Activated naive CD8-positive, alpha-beta T cell treated with anti-CD3 and anti-CD28 coated beads for 36 hours (primary cell): ENCODE measurements at places on chromosomes 12 and 14. TPM values are rescaled to one million over a fixed set of nuclear protein-coding genes. Genes with fewer than 3 reads are reported as not detected.

GRCh38 chr14:92950773-92951172 is 27.8 kb downstream of the CHGA start:
- H3K4me1 ChIP-seq = peaks cover 4% of the 10 kb centered on the region
- H3K4me3 ChIP-seq = no peak overlapping the region
- no peak overlapping the region for H3K27ac ChIP-seq
- no peaks in the 10 kb centered on the region for H3K36me3 ChIP-seq

AKAP6 gene
- 2.1 TPM for total RNA-seq

DNA sequence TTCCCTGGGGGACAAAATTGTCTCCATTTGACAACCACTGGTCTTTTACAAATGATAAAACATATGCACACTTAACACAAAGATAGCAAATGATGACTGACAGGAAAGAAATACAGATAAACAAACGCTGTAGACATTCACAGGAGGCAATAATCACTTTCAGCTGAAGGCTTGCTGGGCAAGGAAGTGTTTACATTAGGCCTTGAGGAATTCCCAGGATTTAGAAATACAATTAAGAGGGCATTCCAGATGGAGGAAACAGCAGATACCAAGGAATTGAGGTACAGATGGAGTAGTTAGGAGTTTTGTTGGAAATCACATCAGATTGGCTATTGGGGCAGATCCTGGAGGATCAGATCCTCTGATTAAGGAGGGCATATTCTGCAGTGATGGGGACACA is 93.9 kb downstream of the DYRK2 start:
- H3K36me3 ChIP-seq = no peaks in the 10 kb centered on the region
- H3K4me3 ChIP-seq = no peak overlapping the region
- H3K4me1 ChIP-seq = no peaks in the 10 kb centered on the region
- H3K27me3 ChIP-seq = no peaks in the 10 kb centered on the region
- no peak for DNase-seq
- no peak overlapping the region for H3K27ac ChIP-seq

LHX5 gene
- not detected for total RNA-seq

- no peaks in the 10 kb centered on the region for H3K4me1 ChIP-seq
- no peak overlapping the region for H3K27ac ChIP-seq
- no peak overlapping the region for H3K4me3 ChIP-seq
- H3K27me3 ChIP-seq = no peaks in the 10 kb centered on the region
- H3K36me3 ChIP-seq = no peaks in the 10 kb centered on the region
Measured at GRCh38 chr12:271161-271560, 8.5 kb upstream of the SLC6A13 start.

DNA sequence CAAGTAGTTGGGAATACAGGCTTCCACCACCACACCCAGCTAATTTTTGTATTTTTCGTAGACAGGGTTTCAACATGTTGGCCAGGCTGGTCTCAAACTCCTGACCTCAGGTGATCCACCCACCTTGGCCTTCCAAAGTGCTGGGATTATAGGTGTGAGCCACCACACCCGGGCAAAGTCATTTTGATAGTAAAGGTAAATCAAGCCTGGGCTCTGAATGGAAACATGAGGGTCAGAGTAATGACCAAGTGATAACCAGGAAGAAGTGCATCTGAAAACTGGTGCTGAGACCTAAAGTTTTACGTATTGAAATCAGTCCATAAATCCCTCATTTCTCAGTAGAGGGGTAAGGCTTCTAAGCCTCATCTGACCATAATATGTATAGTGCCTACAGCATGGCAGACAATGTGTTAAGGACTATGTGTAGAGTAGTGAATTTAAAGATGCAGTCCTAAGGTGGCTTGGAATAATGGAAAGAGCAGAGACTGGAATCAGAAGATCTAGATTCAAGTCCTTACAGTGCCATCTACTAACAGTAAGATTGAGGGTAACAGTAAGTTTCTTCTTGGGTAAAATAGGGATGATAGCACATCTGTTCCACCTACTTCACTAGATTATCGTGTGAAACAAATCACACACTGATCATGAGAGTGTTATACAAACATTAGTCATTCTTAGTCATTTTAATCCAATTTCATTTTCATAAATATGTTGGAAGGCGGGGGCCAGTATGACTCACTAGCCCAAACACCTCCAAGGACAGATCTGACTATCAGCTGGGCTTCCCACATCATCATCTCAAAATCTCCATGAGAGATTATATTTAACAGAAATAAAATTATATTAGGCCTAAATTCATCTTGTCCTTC is 11.2 kb downstream of the MAP4K5 start:
- peak overlapping the region; percentile 45 for H3K4me3 ChIP-seq
- no peaks in the 10 kb centered on the region for H3K27me3 ChIP-seq
- H3K4me1 ChIP-seq = peaks cover 46% of the 10 kb centered on the region

RNASE7 gene
- not detected for total RNA-seq

PTPN6 gene
- total RNA-seq = 457 TPM

DNA sequence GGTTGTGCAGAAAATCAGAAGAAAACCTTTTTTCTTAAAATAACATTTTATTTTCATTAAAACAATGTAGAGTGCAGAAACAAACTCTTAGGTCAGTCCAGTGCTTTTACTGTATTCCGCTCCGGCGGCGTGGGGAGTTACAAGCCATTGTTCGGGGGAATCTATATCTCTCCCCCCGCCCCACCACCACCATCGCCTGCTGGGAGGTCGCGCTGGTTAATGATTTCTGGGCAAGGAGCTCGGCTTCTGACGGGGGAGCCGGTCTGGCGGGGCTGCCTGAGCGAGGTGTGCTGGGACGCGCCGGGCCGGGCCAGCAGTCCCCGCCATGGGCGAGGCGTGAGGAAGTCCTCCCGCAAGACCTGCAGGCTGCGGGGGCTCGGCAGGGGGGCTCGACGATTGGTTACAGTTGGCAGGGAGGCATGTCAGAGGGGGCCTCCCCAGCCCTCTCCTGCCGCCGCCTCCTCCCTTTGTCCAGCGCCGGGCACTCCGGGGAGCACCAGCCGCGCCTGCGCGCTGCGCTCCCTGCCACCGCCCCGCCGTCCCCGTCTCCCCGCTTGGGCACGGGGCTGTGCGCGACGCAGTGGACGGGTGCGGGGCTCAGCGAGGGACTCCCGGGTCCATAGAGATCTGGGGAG is 1.0 kb upstream of the DUSP6 start:
- peaks cover 26% of the 10 kb centered on the region for H3K27me3 ChIP-seq
- DNase-seq = peak; percentile 56
- peaks cover 48% of the 10 kb centered on the region for H3K4me1 ChIP-seq
- peak overlapping the region; percentile 89 for H3K4me3 ChIP-seq

KRT6C gene
- not detected for total RNA-seq

- H3K4me3 ChIP-seq = no peak overlapping the region
- no peaks in the 10 kb centered on the region for H3K4me1 ChIP-seq
- H3K27me3 ChIP-seq = peaks cover 29% of the 10 kb centered on the region
- no peak for DNase-seq
- H3K36me3 ChIP-seq = no peaks in the 10 kb centered on the region
Measured at GRCh38 chr12:3055704-3056467, 21.3 kb upstream of the TSPAN9 start.

AQP6 gene
- total RNA-seq = not detected

GRCh38 chr12:103908246-103908541 is 22.0 kb upstream of the HSP90B1 start:
- no peaks in the 10 kb centered on the region for H3K27me3 ChIP-seq
- H3K27ac ChIP-seq = no peak overlapping the region
- no peak overlapping the region for H3K4me3 ChIP-seq
- peaks cover 2% of the 10 kb centered on the region for H3K36me3 ChIP-seq
- DNase-seq = no peak
